A549 treated with CORT108297 at 1 μM for 4 hours (cell line): ENCODE measurements at places on chromosomes 1 and 21. TPM values are rescaled to one million over a fixed set of nuclear protein-coding genes. Genes with fewer than 3 reads are reported as not detected.

Gene RHD
- not detected in 5 replicates for total RNA-seq

Gene KCNJ6
- total RNA-seq: 2.0 to 3.3 TPM (median 3.1 TPM) in 5 replicates

Gene OR2T2
- not detected in 5 replicates for total RNA-seq

Gene AADACL4
- not detected in 5 replicates for total RNA-seq

Gene DPYD
- 1.5 to 2.7 TPM (median 2.1 TPM) in 5 replicates for total RNA-seq

Gene C8B
- total RNA-seq: not detected in 5 replicates

Gene F11R
- 30.7 to 59.9 TPM (median 54.1 TPM) in 5 replicates for total RNA-seq

Gene CD48
- not detected in 5 replicates for total RNA-seq
